ENCODE measurements at places on chromosomes 12 and 14.

GRCh38 chr12:16927259-16927658 is 321.3 kb upstream of the LMO3 start:
- DNase-seq = no peak

- no peak for DNase-seq
These were observed 12.7 kb downstream of the FOS start for GRCh38 chr14:75291331-75291730.

DNA sequence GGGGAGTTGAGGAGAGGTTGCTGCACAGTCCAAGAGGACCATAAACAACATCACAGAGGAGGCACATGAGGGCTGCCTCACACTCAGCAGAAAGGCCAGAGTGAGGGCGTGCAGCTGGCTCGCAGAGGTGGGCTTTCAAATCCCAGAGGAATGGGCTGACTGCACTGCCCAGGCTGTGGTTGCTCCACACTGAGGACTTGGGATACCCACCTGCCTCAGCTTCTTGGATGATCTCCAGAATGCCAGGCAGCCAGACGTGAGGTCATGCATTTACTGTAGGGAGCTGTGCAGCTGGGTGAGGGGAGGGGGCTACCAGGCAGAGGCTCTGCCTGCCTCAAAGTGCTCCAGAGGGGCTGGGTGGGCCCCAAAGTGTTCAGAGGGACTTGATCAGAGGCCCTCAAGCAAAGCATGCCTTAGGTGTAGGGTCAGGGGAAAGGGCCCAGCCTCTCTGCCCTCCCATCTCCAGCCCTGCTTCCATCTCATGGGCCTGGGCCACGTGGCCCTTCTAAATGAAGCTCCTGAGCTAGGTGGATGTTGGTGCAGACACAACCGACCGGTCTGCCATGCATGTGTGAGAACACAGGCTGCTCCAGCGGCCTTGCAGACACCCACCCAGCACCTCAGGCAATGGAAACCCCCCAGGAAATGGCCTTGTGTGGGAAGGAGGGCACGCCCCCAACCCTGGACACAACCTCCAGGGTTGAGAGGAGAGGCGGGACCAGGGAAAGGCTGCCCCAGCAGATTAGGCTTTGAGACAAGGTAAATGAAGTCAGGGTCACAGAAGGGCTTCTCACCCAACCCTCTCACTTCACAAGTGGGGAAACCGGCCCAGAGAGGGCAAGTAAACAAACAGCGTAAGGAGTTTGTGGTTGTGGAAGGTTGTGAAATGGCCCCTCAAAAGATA is 90.8 kb downstream of the NTF3 start:
- no peak for DNase-seq

DNA sequence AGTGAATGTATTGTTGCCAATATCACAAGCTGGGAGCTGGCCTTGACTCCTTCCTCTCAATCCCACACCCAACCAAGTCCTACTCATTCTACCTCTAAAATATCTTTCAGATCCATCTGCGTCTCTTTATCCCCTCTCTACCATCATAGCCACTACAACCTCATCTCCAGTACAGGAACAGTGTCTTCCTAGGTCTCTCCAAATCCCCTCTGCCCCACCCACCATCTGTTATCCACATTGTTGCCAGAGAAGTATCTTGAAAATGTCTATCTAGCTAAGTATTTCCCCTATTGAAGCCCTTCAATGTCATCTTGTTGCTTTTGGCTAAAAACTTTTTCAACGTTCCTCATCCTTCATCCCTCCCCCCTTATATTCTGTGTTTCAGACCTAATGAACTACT is 244.7 kb downstream of the C12orf75 start:
- no peak for DNase-seq

DNA sequence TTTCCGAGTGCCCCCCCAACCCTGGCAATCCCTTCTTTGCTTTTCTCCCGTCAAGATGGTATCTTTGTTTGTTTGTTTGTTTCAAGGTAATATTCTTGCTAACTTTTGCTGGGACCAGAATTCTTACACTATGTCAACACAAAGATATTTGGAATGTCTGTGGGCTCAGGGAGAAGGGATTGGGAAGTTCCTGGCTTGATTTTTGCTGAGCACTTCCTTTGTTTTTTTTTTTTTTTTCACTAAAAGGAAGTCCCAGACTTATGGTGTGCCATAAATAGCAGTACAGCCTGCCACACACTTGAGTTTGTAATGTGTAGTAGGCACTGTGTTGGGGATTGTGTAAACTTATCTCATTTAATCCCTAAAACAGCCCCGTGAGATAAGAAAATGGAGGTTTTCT is 11.2 kb upstream of the RNU6-7 start:
- DNase-seq = no peak

DNA sequence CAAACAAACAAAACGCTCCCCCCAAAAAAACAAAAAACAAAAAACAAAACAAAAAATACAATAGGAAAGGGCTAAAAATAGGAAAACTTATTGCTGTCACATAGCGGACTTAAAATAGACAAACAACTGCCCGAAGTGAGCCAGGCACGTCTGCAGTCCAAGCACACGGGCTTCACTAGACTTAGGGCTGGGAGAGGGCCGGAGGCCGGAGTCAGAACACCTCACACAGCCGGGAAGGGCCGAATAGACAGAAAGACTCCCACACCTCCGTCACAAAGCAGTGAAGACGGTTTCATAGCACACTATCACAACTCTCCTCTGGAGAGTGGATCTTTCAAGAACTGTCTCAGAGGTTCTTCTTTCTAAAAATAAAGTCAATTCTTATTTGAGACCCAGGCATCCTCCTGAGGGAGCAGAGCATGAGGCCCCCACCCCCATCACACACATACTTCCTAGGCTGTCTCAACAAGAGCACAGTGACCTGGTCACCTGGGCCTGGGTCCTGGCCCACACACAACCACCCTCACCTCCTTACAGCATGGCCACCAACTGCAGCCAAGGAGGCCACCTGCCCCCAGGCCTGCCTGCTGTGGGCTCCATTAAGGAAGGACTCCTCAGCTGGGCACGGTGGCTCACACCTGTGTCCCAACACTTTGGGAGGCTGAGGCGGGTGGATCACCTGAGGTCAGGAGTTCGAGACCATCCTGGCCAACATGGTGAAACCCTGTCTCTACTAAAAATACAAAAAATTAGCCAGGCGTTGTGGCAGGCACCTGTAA is 6.7 kb downstream of the BAG5 start:
- no peak for DNase-seq

- no peak for DNase-seq
These were observed 74.7 kb downstream of the NUAK1 start for GRCh38 chr12:106063826-106064720.

DNA sequence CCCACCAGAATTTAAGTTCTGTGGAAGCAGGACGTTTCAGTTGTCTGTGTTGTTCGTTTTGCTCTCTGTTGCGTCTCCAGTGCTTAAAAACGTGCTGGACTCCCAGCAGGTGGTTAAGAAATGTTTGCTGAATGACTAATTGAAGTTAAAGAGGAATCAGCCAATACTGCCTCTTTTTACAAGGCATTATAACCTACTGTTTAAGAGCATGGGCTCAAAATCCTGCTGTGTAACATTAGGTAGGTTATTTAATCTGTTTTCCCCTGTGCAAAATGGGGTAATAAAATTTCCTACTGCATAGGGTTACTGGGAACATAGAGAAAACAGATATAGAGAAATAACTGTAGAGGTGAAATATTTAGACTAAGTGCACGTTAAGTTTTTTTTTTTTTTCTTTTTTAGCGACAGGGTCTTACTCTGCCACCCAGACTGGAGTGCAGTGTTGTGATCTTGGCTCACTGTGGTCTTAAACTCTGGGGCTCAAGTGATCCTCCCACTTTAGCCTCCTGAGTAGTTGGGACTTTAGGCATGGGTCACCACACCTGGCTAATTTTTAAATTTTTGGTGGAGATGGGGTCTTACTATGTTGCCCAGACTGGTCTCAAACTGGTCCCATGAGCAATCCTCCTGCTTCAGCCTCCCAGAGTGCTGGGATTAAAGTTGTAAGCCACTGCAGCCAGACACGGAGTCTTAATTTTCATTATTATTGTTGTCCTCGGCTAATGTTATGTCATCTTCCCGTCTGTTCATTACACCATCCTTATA is 139.4 kb upstream of the PRICKLE1 start:
- no peak for DNase-seq

DNA sequence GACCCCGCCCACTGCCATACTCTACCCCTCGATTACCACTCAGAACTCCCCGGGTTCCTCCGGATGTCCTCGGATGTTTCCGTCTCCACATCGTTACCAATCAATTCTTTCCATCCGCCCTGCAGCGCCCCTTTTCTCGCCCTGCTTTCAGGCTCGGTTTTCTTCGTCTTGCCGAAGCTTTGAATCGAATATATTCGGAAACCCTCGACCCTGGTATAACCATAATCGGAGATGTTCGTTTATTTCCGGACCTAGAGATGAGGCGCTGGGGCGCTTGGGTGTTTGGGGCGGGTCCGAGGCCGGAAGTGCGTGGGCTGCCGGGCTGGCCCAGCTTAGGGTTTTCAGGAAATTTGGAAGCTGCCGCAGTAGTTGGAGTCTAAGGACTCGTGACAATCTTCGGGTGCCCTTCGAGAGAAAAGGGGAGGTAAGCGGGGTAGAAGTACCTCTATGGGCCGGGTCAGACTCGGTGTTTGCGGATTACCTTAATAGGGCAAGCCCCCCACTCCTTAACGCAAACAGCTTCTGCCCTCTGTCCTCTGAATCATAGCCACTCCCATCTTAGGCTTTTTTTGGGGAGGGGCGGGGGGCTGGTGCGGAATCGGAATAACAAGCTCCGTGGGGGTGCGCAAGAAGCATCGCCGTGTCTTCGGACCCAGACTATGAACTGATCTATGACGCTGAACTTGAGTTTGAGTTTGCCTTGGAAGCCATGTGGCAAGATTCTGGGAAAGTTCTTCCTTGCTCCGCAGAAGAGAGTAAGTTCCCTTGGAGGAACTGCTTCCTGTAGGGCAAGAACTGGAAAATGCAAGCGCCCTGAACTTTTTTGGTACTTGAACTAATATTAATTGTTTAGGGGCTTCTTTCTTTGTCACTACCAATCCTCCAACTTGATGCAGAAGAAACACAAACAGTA is at the start of gene C14orf119:
TSS of gene C14orf119 (plus strand) at position 310 of the 913 bp plus-strand sequence. CDS start 2,154 bp downstream, outside the sequence.
- no peak for DNase-seq

DNA sequence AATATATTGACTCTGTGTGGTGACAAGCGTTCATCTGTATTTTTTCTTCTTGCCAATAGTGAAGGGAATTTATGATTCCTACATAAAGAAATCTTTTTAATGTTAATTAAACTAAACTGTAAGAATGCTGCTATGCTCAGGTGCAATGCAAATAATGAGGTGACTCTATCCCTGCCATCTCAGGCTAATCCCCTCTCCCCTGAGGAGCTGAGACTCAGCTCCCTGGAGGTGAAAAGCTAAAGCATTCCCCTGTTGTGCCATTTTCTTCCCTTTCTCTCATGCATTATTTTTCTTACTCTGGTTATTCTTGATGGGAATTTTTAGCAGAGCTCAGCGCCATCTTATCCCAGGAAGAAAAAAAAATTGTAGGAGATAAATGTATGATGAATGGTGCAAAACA is 113.9 kb upstream of the FGD4 start:
- DNase-seq = no peak

- DNase-seq = peak; percentile 38
These were observed 230.2 kb upstream of the TBX3 start for GRCh38 chr12:114913871-114914801.

- DNase-seq = no peak
These were observed 163.9 kb downstream of the ADGRD1 start for GRCh38 chr12:131117438-131118245.

DNA sequence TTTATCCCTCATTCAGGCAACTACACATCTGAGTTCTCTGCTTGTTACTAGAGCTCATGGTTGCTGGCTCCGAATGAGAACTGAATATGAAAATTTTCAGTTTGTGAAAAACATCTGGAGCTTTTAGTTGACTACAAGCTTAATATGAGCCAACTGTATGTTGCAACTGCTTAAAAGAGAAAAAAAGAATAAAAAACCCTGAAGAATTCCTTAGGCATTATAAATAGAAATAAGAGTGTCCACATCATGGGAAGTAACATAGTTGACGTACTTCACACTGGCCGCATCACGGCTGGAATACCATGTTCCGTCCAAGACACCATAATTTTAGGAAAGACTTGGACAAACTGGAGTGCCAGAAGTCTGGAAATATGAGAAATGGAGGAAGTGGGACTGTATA is 57.9 kb downstream of the PDE3A start:
- DNase-seq = no peak

DNA sequence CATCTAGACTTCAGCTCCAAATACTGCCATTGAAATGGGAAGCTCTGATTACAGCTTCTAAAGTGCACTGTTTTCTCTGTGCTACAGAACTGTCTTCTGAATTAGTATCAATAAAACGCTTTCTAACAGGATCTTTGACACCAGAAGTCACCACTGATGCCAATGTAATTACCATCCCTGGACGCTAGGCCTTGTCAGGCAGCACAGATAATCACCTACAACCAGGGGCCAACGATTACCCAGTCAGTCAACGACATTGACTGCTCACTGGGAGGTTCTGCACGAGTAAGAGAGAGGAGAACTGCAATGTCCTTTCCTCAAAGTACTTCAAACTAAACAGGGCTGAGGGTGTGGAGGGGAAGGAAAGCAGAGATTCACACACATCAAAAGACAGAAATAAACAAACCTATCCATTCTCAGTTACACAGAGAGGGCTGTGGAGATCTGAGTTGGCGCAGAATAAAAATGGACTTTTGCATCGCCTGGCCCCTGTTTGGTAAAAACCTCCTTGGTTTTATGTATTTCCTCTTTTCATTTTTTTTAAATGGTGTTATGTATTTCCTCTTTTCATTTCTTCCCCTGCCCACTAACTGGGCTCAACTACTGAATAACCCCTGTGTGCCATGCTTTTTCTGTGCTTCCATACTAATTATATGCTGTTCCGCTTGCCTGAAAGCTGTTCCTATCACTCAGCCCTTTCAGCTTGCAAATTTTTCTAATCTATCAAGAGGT is 492.2 kb downstream of the APAF1 start:
- DNase-seq = no peak

DNA sequence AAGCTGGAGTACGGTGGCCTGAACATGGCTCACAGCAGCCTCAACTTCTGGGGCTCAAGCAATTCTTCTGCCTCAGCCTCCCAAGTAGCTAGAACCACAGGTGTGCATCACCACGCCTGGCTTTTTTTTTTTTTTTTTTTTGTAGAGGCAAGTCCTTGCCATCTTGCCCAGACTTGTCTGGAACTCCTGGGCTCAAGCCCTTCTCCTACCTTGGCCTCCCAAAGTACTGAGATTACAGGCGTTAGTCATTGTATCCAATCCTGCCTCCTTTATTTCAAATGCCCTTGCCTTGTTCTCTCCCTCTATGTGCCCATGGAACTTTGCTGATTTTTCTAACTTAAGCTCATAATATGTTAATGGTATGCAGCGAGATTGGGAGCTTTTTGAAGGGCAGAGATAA is 49.2 kb upstream of the PRICKLE1 start:
- no peak for DNase-seq

DNA sequence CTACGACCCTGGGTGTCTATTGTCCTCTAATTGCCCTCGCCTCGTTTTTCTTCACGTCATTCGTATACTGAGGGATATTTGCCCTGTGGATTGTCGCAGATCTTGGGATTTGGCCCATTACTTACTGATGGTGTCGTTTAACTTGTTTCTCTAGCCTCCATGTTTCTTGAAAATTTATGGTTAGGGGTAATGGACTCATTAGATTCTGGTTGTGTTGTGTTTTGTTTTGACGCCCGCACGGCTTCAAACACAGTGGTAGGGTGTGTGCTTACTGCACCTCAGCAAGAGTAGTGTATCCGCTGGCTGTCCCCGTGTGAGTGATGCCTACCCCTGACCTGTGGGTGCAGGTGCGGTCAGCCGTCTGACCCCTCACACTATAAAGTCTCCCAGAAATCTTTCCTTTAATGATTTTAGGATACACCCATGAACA is 874 bp upstream of the RNU6-8 start:
- peak; percentile 22 for DNase-seq

Data from spinal cord (tissue), 10 donors.